ENCODE measurements at places on chromosomes 4 and X.

DNA sequence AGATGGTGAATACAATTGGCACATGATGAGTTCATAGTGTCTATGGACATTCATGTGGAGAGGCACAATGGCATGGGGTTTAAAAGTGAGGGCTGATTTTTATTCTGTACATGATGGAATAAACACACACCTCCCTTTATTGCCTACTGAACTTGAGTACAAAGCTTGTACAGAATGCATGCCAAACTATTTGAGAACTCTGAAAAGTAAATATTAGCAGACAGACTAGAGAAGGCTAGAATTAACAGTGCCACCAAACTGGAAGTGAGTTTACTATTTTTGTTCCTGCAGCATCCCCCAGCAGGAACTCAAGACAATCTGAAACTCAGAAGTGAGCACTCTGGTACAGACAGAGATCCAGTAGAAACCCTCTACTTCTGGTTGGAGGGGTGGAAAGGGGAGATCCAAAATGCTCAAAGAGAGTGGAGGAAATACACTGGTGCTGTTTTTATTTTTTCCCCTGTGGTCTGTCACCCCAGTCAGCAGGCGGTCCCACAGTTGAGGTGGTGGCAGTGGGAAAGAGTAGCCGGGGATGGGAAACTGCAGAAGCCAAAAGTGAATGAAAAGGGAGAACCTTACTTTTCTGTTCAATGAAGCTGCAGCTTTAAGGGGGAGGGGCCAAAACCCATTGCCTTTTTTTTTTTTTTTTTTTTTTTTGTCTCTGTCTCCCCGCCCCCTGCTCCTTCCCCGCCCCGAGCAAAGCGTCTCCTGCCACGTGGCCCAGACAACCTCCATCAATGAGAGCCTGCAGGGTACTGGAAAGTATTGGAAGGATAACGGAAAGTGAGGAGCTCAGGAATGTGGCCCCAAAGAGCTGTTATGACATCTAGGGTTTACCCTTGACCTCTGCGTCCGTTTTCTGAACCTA is 20.5 kb downstream of the AKAP4 start:
- DNase-seq, result no peak

- no peak for DNase-seq
Observed at GRCh38 chr4:38523524-38524448, 140.2 kb upstream of the KLF3 start.

DNA sequence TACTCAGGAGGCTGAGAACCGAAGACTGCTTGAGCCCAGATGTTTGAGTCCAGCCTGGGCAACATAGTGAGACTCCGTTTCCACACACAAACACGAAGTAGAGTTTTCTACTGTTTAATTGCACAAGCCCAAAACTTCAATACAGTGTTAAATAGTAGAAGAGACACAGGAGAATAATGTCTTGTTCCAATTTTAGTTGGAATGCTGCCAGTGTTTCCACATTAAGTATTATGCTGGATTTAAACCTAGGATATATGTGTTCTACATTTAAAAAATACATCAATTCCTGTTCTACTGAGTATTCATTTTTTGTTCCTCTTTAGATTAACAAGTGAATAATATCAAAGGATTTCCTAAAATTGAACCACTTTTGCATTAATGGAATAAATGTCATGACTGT is 91.3 kb downstream of the LCORL start:
- DNase-seq, result no peak

DNA sequence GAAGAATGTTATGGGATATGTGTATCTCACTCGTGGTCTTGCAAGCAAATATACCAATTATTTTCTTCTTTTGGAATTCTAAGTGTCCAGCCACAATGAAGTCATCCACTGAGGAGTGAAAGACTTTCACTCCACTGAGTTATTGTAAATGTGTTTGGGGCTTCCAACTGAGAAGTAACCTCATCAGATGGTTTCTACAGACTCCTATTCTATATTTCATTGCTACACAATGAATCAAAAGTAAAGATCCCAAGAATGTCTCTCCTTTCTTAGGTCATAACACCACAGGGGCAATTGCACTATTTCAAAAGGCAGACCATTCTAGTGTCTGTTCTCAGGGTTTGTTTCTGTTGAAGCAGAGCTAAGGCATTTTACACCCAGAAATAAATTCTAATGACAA is 12.3 kb upstream of the VCX2 start:
- DNase-seq, result no peak

DNA sequence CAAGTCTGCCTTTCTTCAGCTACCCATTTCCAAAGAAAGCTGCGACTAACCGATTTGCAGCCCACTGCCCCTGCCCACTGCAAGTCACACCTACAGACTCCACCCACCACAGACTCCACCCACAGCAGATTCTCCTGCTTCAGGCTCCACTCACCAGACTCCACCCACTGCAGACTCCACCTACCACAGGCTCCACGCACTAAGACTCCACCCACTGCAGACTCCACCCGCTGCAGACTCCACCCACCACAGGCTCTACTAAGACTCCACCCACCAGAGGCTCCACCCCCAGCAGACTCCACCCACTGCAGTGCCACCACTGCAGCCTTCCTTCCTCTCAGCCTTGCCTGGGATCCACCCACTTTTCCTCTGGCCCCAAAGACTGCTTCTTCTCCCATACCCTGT is 41.3 kb downstream of the ABLIM2 start:
- DNase-seq, result no peak

DNA sequence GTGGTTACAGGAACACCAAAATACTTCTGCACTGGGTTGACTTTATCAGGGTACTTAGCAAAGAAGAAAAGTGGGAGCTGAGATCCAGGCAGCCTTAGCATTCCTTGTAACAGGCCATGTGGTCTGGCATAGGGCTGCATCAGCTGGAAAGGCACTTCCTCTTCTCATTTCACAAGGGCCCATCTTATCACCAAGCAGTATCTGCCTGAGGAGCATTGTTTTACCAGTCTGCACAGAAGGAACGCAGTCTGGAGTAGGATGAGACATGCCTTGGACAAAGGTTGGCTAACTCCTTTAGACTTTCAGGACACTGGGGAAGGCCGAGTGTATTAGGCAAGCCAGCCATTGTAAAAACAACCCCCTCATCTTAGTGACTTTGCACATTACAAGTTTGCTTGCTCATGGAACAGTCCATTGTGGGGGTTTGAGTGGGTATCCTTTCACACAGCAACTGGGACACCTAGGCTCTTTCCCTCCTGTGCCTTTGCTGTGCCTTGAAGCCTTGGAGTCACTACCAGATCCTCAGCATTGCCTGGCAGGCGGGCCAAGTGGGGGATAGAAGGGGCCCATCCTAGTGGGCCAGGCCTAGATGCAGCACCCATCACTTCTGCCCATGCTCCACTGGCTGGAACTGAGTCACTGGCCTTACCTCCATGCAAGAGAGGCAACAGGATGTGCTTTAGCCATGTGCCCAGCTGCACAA is 4.6 kb downstream of the SUV39H1 start:
- DNase-seq, result no peak

DNA sequence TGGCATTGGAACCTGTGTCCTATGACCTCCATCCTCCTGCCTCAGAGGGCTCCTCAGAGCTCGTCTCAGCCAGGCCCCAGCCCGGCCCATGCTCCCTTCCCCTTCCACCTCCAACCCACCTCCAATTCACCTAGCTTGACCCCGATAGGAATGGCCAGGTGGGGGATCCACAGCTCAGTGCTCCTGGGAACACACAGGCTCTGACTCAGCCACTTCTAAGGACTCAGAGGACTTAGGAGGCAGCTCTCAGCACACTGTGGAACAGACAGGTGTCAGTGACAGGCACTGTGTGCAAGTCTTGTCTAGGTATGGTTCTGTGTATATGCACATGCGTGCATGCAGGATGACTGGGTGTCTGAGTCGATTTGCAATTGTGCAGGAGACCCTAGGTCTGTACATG is 44.8 kb downstream of the PJA1 start:
- DNase-seq, result no peak

GRCh38 chr4:11631416-11631815 is 202.7 kb upstream of the HS3ST1 start:
- DNase-seq, result no peak

- no peak for DNase-seq
Observed at GRCh38 chr4:115275615-115276014, 162.2 kb upstream of the NDST4 start.

DNA sequence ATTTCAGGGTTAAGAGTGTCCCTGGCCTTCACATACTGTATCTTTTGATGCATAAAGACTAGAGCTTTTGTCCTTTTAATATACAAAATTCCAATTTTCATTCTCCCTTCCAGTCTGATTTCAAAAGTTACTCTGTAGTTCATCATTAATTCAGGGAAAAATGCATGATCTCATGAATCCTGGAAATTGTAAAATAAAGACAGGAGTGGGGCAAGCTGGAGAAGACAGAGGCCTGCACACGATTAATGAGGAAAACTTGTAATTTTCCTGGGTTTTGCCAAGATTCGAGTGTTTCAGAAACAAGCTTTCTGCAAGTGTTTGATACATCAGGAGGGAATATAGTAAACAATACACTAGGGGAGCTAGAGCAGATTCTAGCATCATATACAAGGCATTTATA is 947.9 kb downstream of the FAT4 start:
- DNase-seq, result no peak

- no peak for DNase-seq
Observed at GRCh38 chr4:142540483-142540804, 305.7 kb downstream of the INPP4B start.

DNA sequence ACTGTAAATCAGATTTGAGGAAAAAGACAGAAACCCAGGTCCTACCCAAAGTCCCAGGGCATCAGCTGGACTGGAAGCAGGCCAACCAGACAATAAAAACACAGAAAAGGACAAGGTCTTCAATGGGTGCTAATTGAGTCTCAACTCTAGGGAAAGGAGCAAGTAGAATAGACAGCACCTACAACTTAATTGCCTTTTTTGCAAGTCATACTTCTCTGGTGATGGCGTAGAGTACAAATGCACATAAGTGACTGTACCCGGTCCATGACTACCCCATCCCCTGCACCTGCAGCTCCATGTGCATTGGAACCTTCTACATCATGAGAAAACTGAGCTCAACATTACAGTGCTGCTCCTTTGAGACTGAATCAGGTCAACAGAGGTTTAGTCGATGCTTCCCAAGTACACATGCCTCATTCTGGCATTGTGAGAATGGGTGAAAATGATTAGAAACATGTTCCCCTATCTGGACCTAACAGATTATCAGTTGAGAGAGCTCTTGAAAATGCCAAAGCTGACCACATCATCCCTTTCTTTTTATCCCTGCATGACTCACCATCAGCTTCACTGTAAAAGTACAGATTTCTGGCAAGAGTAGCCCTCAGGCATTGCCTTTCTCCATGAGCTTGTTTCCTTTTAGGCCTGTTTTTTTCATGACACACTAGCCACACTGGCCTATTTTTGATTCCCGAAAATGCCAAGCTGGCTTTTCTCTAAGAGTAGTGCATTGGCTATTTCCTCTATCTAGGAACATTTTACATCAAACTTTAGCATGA is 298.3 kb downstream of the HS3ST1 start:
- no peak for DNase-seq

GRCh38 chrX:9519546-9520216 is 54.8 kb downstream of the TBL1X start:
- DNase-seq, result no peak

DNA sequence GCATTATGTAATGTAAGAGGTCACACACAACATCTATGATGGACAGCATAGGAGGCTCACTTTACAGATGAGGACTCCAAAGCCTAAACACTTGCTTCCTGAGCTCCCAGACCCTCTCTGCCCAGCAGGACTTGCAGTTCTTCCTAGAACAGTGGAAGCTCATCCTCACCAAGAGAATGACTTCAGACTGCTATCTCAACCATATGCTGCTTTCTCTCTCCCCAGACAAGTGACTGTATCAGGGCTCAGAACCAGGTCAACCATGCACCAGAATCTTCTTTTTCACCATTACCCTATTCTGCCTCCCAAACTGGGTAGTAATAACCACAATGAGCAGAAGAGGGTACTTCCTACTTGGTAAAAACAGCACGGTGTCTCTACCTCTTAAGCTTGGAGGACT is 12.2 kb downstream of the RNF150 start:
- no peak for DNase-seq

DNA sequence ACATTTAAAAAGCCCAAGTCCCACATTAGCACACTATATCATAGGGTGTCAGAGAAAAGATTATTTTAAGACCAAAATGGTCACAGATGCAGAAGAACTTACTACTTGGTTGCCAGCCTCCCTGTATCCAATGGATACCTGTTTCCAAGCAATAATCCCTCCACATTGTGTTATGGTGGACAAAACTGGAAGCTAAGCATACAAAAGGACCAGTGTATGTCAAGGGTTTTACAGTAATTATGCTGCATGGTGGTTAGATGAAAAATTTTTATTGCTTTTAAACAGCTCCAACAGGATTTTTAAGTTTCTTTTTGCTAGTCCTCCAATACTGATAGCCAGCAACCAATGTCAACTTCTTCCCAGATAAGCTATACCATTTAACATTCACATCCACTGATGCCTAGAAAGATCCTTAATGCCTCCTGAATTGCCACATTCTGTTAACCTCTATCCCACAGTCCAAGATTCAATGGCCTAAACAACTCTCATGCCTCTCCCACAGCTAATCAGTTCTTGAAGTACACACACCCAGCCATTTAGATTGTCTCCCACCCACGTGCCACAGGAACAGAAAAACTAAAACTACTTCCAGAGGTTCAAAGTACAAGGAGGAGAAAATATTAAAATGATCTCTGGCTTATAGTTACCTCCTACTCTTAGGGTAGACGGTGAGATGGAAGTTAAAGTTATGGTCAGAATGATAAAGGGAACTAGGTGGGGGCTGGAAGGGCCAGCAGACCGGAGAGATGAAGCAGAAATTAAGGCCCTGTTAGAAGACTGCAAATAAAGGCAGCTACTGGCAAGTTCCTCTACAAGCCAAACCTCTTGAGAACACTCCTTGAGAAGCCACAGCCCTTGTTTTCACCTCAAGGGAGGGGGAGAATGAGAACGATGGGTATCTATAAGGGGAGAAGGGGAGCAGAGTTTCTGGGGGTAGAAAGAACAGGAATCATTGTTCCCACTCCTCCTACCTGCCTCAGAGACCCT is 5.5 kb downstream of the MED14 start:
- DNase-seq, result no peak

GRCh38 chr4:1535926-1536578 is 129.8 kb upstream of the NKX1-1 start:
- no peak for DNase-seq

- no peak for DNase-seq
Observed at GRCh38 chrX:48468247-48468671, 1.8 kb downstream of the SLC38A5 start.

- no peak for DNase-seq
Observed at GRCh38 chr4:101285985-101286384, 61.3 kb downstream of the PPP3CA start.

- no peak for DNase-seq
Observed at GRCh38 chr4:78666830-78667258, 109.3 kb upstream of the BMP2K start.

DNA sequence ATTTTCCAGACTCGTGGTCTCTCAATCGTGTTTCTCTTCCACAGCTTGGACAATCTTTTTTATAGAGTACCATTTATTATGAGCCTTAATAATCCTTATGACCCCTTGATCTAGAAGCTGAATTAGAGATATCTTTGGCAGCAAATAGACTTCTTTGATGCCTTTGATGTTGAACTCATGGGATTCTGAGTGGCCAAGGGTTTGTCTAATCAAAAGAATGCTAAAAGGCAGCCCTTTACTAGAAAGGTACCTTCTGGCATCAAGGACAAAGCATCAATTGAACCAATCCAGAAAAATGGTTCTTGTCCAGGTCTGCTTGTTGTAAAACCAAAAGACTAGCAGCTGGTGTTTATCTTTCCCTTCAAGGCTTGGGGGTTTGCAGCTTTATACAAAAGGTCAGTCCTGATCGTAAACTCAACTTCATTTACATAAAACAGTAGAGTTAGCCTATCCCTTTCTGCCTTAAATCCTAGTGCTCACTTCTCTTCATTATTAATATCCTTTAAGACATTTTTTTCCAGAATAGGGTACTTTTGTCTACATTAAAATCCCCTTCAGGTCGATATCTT is 411.3 kb downstream of the FAT4 start:
- DNase-seq, result no peak

All from activated gamma-delta T cell (primary cell).